Omental fat pad (tissue), 4 donors: ENCODE measurements at places on chromosomes 1 and 21. TPM values are rescaled to one million over a fixed set of nuclear protein-coding genes. Genes with fewer than 3 reads are reported as not detected.

Gene LCE3D
- not detected for total RNA-seq

Gene SYCP1
- 0.56 TPM for total RNA-seq

Gene CA14
- total RNA-seq, result not detected

Gene TDRD10
- total RNA-seq, result 15.3 TPM
